Suppressor macrophage treated with lipopolysaccharide for 4 hours (primary cell): ENCODE measurements at places on chromosomes 1 and 21.
A peak's percentile ranks its signal among the peaks of the same experiment; 100 is the strongest.

- DNase-seq, result no peak
Measured at GRCh38 chr1:203839081-203839480, 22.3 kb upstream of the SNRPE start.

GRCh38 chr1:218247339-218247738 lies 37.8 kb upstream of the RRP15 start:
- DNase-seq, result no peak

DNA sequence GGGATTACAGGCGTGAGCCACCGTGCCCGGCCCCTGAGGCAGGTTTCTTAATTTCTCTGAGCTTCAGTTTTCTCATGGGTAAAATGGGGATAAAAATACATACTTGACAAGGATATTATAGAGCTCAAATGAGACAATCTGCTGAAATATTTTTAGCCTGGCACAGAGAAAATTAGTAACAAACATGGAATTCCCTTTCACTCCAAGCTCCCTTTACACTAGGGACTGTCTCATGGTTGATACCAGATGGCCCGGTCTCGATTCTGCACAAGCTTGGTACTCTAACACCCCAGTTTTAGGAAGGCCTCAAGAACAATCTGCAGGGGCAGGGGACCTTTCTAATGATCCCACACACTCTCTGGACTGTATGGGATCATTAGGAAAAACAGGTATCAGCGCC lies 671.7 kb downstream of the SMYD3 start:
- no peak for DNase-seq

DNA sequence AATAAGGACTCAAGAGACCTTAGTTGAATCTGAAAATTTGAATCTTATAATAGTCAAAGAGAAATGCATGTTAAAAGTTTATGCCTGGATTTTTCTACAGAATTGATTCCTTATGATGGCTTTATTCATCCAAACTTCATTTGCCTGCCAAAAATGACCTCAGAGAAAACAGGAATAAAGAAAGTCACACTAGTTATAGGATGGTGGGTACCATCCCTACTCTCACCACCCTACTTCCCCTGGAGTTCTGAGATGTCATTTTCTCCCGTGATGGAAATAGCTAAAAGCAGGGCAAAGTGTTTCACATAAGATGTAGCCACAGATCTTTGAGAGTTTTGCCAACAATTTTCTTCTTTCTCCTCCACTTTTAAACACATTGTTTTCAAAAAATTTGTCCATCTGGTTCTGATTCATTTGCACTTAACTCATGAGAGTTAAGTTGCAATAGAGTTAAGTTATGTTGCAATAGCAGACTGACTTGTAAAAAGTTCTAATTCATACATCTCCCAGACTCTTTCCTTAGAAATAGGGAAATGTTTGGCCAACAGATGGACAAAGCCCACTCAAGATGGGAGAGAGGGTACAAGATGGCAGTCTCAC lies 384.6 kb downstream of the PLPP3 start:
- peak; percentile 23 for DNase-seq

DNA sequence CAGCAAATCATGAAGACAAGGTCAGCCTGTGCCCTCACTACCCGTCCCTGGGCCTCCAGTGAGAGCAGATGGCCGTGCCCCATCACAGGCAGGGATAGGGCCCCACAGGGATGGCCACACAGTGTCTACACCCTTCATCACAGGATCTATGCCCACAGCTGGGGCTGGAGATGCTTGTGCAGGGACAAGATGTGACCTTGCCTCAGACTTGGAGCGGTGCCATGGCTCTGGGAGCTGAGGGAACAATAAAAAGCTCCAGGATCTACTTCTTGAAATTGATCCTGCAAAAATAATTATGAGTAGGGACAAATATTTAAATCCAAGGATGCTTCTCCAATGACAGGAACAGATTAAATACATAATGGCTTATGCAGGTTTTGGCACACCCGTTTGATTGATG lies 25.4 kb upstream of the TCEA3 start:
- DNase-seq, result no peak

DNA sequence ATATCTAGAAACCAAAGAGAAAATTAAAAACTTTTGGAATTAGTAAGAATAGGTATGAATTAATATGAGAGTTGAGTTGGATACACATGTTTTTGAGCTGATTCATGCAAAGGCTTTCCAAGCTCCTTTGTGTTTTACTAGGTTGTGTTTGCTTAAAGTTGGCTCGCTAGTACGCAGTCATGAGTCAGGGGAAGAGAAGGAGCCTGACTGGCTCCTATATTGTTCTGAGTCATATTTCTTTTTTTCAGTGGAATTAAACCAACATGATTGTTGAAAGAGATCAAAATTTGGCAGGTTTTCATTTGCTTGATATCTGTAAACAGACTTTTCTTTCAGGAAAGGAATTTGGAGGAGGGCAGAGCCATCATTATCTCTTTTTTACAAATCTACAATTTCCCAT lies 66.7 kb downstream of the MAGI3 start:
- no peak for DNase-seq

DNA sequence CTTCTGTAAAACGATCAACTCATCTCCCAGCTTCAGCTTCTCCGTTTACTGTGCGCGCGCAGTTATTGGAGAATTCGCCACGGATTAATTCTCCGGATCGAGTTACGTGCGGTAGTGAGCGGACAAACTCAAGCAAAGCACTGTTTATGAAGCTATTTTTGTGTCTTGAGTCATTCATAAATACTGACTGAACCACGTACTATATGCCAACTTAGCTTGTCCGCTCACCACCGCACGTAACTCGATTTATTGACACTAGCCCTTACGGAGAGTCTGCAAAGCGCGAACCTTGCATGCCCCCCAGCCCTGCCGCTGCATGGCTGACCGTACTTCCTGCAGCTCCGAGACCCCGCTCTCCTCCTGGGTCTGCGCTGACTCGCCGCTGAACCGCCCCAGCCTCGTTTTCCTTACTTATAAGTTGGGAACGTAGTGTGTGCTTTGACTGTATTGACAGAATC lies 773 bp downstream of the CHD1L start:
- no peak for DNase-seq

DNA sequence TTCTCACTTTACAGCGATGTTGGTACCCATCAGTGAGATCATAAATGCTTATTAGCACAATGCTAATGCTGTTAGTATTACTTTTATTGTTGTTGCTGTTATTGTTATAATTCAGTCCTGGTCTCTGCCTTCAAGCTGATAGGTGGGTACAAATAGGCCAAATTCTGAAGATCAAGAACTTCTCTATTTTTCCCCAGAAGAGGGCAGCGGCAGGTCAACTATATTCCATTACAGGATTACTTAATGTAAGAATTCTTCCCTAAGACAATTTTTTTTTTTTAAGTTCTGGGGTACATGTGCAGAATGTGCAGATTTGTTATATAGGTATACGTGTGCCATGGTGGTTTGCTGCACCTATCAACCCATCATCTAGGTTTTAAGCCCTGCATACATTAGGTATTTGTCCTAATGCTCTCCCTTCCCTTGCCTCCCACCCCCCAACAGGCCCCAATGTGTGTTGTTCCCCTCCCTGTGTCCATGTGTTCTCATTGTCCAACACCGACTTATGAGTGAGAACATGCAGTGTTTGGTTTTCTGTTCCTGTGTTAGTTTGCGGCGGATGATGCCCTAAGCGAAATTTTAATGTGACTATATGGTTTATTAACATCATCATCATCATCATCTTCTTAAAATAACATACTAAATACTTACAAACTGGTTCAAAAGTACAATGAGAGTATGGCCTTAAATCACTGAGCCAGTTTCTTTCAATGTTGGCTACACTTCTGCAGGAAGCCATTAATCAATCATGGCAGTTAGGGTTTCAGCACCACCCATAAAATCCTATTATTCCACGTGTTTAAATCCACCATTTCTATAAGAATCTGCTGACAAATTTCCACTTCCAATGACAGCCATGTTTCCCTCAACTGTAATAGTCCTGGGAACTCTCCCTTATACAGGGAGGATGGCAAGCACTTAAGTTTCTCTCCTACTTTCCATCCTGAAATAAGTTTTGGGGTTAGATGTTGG lies 19.2 kb downstream of the SLC19A2 start:
- DNase-seq, result peak; percentile 40

- DNase-seq, result no peak
Measured at GRCh38 chr1:177890479-177890878, 79.4 kb downstream of the SEC16B start.

DNA sequence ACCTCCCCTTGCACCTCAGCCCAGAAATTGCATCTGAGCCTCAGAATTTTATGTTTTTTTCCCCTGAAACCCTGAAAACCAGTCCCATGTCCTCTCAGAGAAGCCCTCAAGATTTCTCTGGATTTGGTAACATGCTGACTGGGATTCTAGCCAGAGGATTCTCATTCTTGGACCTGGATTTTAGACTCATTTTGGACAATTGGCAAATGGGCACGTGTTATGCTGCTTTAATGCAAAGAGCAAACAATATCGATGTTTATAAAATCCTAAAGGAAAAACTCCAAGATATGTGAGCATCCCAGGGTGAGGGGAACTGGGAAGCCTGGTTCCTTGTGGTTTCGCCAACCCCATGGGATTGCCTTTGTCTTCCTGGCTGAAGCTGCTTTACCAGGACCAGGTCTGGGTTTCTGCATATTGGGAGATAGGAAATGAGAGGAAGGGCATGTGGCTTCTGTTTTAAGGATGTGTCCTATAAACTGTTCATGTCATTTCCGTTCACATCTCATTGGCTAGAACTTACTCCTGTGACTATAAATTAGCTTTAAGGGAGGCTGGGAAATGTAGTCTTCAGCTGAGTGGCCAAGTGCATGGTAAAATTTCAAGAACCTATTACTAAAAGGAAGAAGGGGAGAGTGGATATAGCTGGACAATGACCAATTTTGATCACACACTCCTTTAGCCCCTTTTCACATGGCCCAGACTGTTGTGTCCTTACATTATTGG lies 27.2 kb upstream of the BCL10 start:
- no peak for DNase-seq

DNA sequence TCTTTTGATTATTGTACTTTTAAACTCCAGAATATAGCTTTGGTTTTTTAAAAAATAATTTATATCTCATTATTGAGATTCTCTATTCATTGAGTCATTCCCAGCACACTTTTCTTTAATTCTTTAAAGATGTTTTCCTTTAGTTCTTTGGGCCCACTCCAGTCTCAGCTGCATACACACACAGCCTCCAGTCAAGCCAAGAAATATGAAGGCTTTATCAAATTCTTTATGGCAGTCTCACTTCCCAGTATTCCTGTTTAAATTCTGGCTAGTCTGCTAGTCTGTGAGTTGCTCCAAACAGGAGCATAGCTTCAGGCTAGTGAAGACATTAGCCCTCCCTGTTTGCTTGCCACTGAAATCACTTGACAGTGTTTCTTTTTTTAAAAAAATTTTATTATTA lies 61.2 kb downstream of the CRP start:
- no peak for DNase-seq

DNA sequence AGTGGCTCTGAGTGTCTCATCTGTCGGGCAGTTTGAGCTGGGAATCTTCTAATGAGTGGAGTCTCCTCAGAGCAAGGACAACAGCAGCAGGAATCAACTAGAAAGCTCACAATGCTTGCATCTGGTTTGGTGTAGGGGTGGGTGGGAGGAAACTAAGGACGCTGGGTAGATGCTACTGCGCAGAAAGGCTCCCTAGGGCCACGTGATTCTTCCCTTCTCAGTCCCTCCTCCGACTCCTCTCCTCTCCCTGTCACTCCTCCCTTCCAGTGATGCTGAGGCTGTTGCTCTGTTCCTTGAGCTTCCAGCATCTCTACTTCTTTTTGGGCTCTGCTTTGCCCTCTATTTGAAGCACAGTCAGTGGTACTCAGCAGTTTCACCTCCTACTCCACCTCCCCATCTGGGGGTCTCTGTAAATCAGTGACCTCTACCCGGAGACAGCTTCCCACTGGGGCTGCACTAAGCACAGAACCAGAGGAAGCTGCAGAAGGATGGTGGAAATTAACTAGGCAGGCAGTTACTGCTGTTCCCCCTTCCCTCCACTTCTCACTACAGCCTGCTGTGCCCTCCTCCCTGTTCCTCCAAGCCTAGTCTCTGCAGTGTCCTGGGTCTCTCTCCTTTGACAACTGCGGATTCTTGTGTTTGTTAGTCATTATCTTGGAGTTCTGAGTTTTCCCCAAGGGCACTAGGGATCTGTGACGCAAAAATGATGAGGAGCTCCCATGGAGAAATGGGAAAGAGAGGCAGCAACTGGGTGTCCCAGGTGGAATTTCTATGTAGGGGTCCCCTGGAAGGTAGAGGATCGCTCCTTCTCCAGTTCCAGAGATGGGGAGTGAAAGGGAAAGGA lies 5.8 kb downstream of the LINGO4 start:
- DNase-seq, result no peak

GRCh38 chr1:98688110-98688739 lies 26.7 kb downstream of the SNX7 start:
- no peak for DNase-seq

DNA sequence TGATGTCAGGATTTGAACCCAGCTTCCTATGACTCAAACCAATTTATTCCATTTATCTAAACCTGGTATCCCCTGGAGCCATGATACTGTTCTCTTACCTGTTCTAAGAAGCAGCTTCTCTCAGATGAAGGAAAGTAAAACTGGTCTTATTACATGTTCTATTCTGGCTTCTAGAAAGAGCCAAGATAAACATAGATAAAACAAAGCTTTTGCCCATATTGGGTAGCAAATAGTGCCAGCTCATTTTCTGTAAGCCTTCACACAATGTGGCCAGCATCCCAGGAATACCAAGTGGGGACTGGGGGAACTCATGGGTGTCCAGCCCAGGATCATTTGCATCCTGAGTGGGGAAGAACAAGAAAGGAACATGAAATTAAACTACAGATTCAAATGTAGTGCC lies 53.5 kb upstream of the EPHA8 start:
- DNase-seq, result no peak

GRCh38 chr1:54716299-54717047 lies 812 bp downstream of the TTC4 start:
- DNase-seq, result peak; percentile 61

DNA sequence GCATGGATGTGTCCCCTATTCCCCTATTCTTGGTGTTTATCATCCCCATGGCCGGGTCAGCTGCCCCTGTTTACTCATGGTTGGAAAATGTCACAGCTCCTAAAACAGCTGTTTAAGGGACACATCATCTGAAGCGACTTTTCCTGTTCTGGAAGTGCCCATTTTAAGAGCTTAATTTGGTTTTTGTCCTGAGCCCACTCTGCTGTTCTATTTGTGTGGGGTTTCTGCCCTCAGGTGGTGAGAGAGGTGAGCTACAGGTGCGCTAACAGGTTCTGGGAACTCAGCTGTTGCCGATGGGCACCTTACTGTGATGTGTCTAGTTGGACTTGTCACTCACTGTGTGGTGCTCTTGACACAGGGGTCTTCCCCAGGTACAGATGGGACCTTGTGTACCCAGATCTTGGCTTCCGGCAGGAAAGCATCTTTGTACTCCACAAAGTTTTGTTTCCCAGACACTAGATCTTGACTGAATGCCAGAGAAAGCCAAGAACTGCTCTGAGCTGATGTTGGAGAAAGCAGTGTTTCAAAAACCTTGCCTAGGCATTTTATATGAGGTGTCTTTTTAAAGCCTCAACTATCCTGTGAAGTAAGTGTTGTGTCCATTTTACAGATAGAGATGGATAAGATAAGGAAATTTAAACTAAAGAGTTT lies 59.0 kb upstream of the CD1D start:
- no peak for DNase-seq

GRCh38 chr1:21781815-21782348 lies 1.1 kb downstream of the USP48 start:
- peak; percentile 68 for DNase-seq
